Large intestine (tissue), 12 donors: ENCODE measurements at places on chromosomes 1 and 21.

DNA sequence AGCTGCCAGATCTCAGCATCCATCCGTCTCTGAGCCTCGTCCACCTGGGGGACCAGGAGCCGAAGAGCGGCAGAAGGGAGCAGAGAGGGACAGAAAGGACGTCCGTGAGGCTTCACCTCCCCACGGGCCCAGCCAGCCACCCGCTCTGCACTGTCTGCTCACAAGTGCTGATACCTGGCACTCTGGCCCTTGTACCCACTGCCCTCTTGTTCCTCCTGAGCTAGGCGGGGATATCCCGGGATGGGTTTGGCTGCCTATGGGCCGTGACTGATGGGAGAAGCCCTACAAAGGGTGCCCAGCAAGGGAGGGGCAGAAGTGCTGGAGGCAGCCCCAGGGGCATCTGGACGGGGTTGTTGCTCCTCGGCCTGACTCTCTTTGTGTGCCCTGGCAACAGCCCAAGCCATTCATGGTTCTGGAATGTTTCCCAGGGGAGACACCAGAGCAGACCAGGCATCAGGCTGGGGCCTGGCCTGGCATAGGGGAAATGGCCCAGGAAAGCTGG lies 57.6 kb downstream of the LDLRAD2 start:
- no peaks in the 10 kb centered on the region for H3K27me3 ChIP-seq
- peaks cover 67% of the 10 kb centered on the region for H3K36me3 ChIP-seq
- no peak overlapping the region for H3K27ac ChIP-seq

DNA sequence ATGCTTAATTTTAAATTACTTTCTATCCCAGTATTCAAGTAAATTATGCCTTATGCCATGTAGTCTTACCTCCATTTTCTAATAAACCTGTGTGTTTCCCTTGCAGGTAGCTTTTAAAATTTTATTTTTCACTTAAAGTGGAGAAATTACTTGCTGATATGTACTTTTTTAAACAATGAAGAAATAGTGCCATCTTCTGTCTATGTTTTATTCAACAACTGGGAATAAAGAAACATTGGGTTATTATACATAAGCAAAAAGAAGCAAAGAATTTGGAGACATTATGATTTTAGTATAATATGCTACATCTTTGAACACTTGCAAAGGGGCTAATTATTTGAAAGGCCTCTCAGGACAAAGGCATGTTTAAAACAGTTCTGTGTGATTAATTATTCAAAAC lies 1912.9 kb downstream of the MRPL39 start:
- no peak for DNase-seq
- no peak overlapping the region for H3K27ac ChIP-seq
- H3K4me1 ChIP-seq = no peaks in the 10 kb centered on the region
- no peaks in the 10 kb centered on the region for H3K36me3 ChIP-seq
- no peak overlapping the region for H3K4me3 ChIP-seq
- H3K27me3 ChIP-seq = no peaks in the 10 kb centered on the region

GRCh38 chr1:31805318-31805717 lies 10.5 kb downstream of the SPOCD1 start:
- no peak for DNase-seq
- no peak overlapping the region for H3K27ac ChIP-seq
- no peak overlapping the region for H3K4me3 ChIP-seq
- no peaks in the 10 kb centered on the region for H3K4me1 ChIP-seq
- no peaks in the 10 kb centered on the region for H3K36me3 ChIP-seq
- no peaks in the 10 kb centered on the region for H3K27me3 ChIP-seq

- no peak overlapping the region for H3K27ac ChIP-seq
- no peaks in the 10 kb centered on the region for H3K4me1 ChIP-seq
- H3K27me3 ChIP-seq = no peaks in the 10 kb centered on the region
- H3K36me3 ChIP-seq = peaks cover 89% of the 10 kb centered on the region
- no peak overlapping the region for H3K4me3 ChIP-seq
These were observed 29.0 kb downstream of the PCNT start for GRCh38 chr21:46352913-46353312.

DNA sequence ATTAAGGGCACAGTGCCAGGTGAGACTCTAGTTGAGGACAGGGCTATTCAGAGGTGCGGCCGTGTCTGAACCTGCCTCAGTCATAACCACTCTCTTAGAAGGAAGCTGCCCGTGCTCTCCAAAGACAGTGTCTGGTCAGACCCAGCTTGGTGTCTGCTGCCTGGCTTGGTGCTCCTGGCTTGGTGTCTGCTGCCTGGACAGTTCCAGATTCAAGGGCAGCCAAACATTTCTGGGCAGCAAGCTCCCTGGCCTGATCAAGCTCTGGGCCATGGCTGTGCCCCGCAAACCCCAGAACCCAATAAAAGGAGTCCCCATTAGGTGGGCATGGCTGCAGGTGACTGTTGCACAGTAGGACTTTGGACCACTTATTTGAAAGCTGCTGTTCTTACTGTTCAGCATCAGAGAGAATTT lies 27.7 kb downstream of the NEK2 start:
- H3K36me3 ChIP-seq = no peaks in the 10 kb centered on the region
- peaks cover 64% of the 10 kb centered on the region for H3K4me1 ChIP-seq
- no peak overlapping the region for H3K4me3 ChIP-seq
- no peaks in the 10 kb centered on the region for H3K27me3 ChIP-seq
